ENCODE measurements at places on chromosomes 5 and 9.
A peak's percentile ranks its signal among the peaks of the same experiment; 100 is the strongest.

DNA sequence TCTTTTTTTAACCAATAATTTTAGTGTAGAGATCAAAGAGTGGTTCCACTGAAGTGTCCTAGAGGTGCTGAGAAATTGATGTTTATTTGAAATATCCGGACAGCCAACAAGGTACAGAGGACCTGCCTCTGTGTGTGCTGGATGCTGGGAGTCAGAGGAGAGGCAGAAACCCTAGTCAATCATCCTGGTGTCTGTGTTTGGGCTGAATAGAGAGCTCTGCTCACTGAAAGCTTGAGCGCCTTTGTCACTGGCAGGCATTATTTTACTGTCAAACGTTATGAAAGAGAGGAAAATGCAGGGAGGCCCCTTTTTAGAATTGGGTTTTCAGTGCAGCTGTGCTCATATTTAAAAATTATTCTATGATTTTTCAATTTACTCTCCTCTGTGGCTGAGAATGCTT is 480.3 kb upstream of the TYRP1 start:
- DNase-seq = no peak

DNA sequence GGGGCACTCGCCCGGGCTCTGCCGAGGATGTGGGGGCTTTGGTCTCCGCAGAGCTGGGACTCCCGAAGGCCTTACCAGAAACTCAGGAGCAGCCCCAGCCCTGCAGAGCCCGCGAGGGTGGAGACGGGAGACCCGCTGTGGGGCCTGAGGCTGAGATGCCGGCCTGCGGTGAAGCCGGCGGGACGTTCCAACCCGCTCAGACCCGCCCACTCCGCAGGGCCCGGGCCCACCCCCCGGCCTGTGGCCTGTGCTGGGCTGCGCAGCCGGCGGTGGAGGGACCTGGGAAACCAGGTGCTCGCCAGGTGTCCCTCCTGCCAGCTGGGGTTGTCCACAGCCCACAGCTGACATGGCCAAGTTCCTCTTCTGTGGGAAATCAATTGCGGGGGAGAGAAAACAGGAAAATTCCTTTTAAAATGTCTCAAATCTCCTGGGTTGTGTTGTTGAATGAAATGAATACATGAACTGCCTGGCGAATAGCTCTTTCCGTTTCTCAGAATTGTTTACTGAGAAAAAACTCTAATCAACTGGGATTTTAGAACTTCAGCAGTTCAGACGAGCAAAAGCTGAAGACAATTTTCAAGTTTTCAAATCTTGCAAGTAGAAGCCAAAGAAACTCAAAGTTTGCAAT is 49.0 kb upstream of the IRX4 start:
- peak; percentile 31 for DNase-seq

GRCh38 chr5:167513381-167513780 is 778.1 kb upstream of the WWC1 start:
- DNase-seq = no peak

GRCh38 chr9:113548221-113549041 is 84.9 kb downstream of the RGS3 start:
- no peak for DNase-seq

GRCh38 chr5:162769019-162769418 is 668.4 kb upstream of the CCNG1 start:
- no peak for DNase-seq

- no peak for DNase-seq
These were observed 194.8 kb upstream of the SLC30A5 start for GRCh38 chr5:68898951-68899471.

GRCh38 chr9:95048225-95049087 is 269.1 kb downstream of the FANCC start:
- DNase-seq = peak; percentile 51

DNA sequence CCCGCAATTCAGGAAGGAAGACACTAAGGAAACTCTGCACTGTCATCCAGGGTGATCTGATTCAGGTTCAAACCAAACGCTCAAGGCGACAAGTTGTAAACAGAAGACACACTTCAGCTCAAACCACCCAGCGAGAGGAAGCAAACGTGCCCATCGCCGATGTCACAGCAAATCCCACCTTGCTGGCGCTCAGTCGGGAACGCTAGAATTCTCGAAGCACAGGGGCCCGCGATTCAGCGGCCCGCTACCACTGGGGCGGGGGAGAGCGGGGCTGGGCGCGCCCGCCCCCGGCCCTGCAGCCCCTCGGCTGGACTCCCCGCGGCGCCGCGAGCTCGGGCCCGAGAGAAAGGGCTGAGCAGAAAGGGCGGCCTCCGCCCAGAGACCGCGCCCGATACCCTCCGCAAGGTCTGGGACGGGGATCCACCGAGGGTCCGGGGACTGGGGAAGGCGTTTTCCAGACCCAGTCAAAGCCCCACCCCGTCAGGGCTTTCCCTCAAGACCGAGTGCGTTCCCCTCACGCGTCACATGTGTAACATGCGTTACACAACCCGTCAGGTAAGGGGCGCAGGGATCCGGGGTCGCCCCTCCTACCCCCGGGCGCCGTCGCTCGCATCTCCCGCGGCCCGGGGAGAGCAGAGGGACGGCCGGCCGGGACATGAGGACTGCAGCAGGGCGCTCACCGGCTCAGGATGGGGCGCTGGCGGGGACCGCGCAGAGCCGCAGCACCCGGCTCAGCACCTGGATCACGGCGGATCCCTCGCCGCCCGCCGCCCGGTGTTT is 469 bp downstream of the AGTPBP1 start:
- peak; percentile 67 for DNase-seq

GRCh38 chr5:175729829-175730277 is 72.0 kb downstream of the HRH2 start:
- DNase-seq = peak; percentile 97

GRCh38 chr9:99582814-99583213 is 238.9 kb upstream of the NR4A3 start:
- DNase-seq = no peak

Measured in G401 (cell line).